Activated CD4-positive, alpha-beta T cell treated with anti-CD3 and anti-CD28 coated beads, Interleukin-2, amount 50 U/mL, for 1 hour (primary cell): ENCODE measurements at places on chromosomes 7 and 10.

- DNase-seq: no peak
These were observed 55.4 kb downstream of the MKI67 start for GRCh38 chr10:128070721-128071416.

DNA sequence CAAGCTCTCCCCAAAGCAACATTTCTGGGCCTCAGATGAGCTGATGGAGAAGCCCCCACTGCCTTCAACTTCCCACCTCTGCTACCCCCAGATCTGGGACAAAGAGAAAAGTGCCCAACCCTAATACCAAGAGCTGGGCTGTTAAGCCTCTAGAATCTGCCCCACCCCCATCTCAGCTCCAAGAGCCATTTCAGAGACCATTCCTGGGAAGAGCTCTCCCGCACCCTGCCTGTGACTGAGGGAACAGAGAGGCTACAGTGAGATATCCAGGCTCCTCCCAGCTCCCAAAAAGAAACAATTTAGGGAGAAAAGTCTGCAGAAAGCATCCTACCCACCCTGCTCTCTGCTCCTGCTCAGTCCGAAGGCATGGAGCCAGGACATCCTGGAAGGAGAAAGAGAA is 2.5 kb upstream of the KCNH2 start:
- DNase-seq: no peak

DNA sequence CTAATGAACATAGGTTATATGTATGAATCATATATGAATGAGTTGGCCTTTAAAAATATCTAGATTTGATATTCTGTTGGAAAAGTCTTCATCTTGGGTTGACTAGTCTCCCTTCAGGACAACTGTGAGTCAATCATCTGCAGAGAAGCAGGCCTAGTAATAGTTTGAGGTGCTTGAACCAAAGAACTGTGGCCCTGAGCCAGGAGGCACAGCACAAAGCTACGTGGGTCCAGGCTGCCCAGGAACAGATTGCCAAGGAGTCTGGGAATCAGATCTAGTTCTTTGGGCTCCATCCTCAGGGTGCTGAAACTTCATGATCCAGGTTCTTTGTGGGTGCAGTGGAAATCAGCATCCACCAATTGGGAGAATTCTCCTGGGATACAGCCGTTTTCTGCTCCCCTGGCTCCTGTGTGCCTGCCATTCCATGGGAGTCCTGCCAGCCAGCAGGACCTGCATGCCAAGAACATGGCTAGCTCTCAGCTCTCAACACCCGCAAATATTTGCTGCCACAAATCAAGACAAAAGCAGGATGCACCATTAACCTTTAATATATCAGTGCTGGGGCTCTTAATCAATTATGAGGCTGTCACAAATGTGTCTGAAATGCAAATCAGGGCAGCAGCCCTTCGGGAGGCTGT is 709.0 kb downstream of the GRID1 start:
- DNase-seq: no peak

GRCh38 chr10:48614481-48615390 is 9.9 kb upstream of the ARHGAP22 start:
- DNase-seq: no peak

DNA sequence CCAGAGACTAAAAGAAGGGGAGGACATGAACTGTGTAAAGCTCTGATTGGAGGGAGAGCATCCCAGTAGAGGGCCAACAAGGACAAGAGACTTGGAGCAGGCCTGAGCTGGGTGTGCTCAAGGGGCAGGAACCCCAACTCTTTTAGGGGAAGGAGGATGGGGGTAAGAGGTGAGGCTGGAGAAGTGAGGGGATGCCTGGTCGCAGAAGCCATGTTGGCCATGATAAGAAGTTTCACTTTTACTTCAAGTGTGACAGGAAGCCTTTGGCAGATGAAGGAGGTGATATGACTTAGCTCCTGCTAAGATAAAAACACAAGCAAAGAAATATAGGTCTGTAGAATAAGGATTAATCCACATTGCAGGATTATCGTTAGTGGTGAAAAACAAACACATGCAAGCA is 208.3 kb downstream of the JAZF1 start:
- DNase-seq: no peak

DNA sequence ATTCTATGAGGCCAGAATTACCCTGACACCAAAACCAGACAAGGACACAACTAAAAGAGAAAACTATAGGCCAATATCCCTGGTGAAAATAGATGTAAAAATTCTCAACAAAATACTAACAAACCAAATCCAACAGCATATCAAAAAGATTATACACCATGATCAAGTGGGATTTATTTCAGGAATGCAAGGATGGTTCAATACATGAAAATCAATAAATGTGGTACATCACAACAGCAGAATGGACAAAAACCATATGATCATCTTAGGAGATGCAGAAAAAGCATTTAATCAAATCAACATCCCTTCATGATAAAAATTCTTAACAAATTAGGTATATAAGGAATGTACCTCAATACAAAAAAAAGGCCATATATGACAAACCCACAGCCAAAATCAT is 5.6 kb upstream of the SCART1 start:
- DNase-seq: no peak
